ENCODE measurements at places on chromosomes 16 and 17.

DNA sequence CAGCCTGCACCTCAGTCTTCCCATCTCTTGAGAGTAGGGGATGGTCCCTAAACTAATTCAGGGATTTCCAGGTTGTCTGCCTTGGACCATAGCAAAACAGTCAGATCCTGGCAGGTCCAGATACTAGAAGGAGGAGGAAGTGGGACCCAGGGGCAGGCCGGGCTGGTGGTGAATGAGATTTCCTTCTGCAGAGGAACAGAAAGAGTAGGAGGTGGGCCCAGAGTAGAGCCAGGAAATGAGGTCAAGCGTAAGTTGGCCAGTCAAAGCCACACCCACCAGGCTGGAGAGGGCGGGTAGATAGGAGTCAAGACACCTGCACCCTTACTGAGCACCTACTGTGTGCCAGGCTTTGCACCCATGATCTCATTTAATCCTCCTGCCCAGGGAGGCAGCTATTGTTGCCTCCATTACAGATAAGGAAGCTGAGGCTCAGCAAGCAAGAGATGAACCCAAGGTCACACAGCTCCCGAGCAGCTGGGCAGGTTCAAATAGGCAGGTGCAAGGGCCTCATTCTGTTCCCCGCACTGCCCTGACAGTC is 2.6 kb downstream of the CDH5 start:
- DNase-seq = no peak

DNA sequence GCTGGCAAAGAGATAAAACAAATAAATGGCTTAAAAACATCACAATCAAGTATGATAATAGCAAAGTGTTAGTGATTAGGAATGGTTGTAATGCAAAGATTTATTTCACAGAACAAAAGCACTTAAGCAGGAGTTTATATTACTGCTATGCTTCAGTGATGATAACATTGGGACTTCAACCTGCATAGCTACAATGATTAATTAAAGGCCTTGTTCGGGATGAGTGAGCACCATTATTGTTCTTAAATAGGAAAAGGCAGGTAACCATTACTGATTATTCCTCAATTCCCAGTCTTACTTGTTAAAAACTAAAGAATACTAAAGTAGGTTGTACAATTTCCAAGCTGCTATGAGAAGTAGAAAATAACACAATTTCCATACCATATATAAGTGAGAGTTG is 1247.5 kb upstream of the CDH8 start:
- DNase-seq = no peak

GRCh38 chr17:64106918-64107317 is 23.0 kb downstream of the ERN1 start:
- DNase-seq = no peak

GRCh38 chr17:48904428-48904827 is 3.8 kb upstream of the UBE2Z start:
- no peak for DNase-seq

GRCh38 chr16:1532081-1532760 is 1.2 kb upstream of the TMEM204 start:
- no peak for DNase-seq

- DNase-seq = no peak
These were observed 165.1 kb downstream of the HS3ST2 start for GRCh38 chr16:22979038-22979437.

- DNase-seq = no peak
These were observed 97.6 kb upstream of the FAM20A start for GRCh38 chr17:68698746-68699145.

DNA sequence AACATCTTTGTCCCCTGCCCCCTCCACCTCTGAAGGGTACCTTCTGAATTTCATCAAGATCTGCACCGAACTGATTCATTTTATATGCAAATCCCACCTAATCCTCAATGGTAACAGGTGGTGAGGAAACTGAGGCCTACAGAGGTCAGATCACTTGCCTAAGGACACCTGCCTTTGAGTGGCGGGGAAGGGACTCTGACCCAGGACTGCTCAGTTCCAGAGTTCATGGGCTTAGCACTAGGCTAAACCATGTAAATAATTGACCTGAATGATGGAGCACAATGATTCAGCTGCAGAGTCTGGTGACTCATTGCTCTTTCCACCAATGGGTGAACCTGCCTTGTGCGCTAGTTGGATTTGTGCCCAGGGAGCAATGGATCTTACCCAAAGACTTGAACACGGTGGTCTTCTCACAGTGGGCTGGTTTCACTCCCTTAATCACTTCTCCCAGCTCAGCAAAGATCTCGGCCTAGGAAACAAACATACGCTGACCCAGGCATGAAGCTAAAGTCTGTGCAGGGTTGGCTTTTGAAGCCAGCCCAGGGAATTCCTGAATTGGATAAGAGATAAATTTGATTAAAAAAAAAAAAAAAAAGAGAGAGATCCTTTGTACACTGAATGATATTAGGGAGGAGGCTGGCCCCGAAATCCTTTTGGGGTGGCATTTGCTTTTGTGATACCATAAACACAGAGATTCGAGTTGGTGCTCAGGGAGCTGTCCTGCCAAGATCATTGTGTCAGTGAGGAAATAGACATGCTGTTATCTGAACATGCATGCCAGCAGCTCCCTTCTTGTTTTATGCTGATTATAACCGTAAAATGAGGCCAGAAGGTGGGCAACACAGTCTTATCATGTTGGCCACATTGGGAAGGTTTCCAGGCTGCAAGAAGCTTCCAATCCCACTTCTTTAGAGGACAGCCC is 17.0 kb downstream of the CRYM start:
- no peak for DNase-seq

- no peak for DNase-seq
These were observed 28.8 kb downstream of the ZCCHC14 start for GRCh38 chr16:87463722-87464690.

GRCh38 chr16:883781-884180 is 83.2 kb upstream of the GNG13 start:
- no peak for DNase-seq

DNA sequence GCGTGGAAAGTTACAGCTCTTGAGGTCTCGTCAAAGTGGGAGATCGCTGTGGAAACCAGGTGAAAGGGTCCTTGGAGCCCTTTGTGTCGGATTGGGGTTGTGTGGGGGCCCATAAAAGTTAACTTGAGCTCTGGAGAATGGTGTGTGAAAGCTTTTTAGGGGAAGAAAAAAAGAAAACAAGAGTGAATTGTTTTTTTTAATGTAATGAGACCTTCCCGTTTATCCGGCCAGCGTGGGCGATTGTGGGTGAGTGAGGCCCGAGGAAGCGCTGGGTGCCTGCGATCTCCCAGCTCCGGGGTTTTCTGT is 150.6 kb downstream of the MSI2 start:
- DNase-seq = no peak

- no peak for DNase-seq
These were observed 78.6 kb upstream of the TNRC6C start for GRCh38 chr17:77879896-77880280.

- DNase-seq = no peak
These were observed 55.2 kb upstream of the ERN1 start for GRCh38 chr17:64185101-64185500.

GRCh38 chr16:11632455-11632939 is 35.8 kb upstream of the SNN start:
- DNase-seq = no peak

GRCh38 chr17:82440991-82441627 is 9.4 kb downstream of the CYBC1 start:
- no peak for DNase-seq

DNA sequence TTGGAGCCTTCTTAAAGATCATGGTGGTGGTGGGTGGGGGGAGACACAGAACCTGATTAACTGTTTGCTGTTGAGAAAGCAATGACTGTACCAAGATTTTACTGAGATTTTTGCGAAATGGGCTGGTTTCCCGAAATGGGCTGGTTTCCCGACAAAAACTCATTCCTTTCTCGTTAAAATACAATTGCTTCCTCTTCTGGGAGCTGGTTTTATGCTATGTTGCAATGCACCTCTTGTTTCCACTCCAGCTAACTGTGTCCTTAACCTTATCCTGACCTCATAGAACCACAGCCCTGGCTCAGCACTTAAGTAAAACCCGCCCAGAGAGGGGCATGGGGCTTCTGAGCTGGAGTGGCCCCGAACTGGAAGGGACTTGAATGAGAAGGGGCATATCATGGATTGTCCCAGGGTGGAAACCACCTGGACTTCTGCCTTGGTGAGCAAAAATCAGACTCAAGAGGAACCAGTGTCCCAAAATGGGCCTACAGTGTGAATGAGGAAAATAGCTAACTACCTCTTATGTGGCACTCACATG is 20.9 kb downstream of the FAM20A start:
- no peak for DNase-seq

DNA sequence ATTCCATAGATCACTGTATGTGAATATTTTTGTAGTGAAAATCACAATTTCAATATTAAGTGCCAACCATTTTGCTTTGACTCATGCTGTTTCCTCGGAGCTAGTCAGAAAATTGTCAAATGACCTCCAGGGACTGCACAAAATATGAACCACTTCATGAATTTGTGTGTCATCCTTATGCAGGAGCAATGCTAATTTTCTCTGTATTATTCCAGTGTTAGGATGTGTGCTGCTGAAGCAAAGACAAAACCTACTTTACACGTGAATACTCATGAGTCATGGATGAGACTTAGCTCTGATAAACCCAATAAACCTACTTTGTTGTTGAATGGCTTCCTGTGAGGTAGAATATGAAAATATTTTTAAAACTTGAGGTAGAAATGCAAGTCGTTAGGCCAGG is 65.2 kb downstream of the SHCBP1 start:
- DNase-seq = no peak

GRCh38 chr16:6279286-6279685 is 1053.4 kb upstream of the RBFOX1 start:
- no peak for DNase-seq

- no peak for DNase-seq
These were observed 14.7 kb downstream of the CEP20 start for GRCh38 chr16:15873737-15874136.

DNA sequence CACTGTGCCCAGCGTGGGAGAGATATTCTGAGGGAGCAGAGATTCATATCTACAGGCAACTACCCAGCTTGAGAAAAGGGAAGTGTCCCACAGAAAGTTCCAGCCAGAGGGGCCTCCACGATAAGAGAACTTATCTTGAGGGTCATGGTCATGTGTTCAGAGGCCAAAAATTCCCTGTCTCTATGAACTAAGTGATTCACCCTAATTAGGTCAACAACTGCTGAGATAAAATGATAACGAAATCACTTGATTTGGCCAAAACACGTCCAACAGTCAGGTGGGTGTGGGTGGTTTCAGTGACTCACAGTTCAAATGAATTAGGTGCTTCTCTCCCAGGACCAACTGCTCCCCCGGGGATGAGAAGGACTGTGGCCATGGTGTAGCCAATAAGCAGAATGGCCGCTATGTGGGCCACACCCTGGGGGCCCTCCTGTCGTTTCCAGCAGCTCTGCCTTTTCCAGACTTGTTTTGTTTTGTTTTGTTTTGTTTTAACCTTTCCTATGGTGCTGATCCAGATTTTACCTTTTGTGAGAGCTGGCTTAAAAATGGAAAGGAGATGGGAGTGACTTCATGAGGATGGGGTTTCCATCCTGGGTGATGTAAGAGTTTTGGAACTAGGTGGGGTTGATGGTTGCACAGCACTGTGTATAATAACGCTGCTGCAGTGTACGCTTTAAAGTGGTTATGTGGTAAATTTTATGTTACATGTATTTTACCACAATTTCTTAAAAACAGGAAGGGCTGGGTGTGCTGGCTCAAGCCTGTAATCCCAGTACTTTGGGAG is 8.7 kb downstream of the DNAI2 start:
- DNase-seq = no peak
